ENCODE measurements at places on chromosomes 3 and 15.
A peak's percentile ranks its signal among the peaks of the same experiment; 100 is the strongest.

DNA sequence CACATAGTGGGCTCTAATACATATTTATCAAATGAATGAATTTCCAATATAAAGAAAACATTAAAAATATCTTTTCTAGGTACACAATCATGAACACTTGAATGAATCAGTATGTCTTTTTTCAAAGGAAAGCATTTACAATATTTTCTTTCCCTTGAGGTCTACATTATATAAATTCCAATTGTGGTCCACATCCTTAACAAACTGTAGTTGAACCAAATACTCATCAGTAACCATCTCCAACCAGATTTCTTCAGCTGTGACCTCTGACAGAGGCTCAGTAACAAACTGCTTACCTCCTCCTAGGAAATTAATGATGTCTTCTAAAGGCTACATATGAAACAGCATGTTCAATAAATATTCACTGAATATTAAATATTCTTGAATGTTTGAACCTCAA, 58.8 kb downstream of the CFAP20DC start:
- DNase-seq: no peak

DNA sequence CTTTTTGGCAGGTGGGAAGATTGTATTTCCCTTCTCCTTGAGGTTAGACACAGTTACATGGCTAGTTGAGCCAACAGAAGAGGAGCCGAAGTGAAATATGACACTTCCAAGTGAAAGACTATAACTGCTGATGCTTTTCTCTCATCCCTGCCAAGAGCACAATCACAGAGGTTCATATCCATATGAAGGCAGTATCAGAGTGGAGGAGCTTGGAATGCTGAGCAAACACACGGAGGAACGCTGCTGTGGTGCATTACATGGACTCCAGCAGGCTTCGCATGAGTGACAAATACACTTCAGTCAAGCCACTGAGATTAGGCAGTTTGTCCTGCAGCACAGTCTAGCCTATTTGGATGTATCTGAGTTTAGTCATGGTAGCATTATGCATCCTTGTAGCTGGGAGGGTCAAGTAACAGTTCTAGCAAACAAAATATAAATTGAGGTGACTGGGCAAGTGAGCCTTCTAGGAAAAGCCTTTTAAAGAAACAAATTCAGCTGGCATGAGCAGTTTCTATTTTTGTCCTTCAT, 5.4 kb downstream of the IQCF6 start:
- no peak for DNase-seq

GRCh38 chr15:88190232-88190631, 66.3 kb downstream of the NTRK3 start:
- no peak for DNase-seq

- DNase-seq: no peak
Measured at GRCh38 chr3:124934577-124934976, at the start of gene MUC13. TSS of gene MUC13 (minus strand) at chr3:124934751. CDS start at chr3:124934712, 39 bp downstream.

DNA sequence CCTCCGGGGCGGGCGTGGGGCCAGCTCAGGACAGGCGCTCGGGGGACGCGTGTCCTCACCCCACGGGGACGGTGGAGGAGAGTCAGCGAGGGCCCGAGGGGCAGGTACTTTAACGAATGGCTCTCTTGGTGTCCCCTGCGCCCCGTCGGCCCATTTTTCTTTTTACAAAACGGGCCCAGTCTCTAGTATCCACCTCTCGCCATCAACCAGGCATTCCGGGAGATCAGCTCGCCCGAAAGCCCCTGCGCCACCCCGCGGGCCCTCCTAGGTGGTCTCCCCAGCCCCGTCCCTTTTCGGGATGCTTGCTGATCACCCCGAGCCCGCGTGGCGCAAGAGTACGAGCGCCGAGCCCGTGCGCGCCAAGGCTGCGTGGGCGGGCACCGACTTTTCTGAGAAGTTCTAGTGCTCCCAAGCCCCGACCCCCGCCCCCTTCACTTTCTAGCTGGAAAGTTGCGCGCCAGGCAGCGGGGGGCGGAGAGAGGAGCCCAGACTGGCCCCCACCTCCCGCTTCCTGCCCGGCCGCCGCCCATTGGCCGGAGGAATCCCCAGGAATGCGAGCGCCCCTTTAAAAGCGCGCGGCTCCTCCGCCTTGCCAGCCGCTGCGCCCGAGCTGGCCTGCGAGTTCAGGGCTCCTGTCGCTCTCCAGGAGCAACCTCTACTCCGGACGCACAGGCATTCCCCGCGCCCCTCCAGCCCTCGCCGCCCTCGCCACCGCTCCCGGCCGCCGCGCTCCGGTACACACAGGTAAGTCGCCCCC, at the start of gene THBS1:
TSS of gene THBS1 (plus strand) at position 595 of the 757 bp plus-strand sequence. CDS start 779 bp downstream, outside the sequence.
- DNase-seq: peak; percentile 28

- DNase-seq: no peak
Measured at GRCh38 chr3:122318620-122319019, 6.4 kb upstream of the CSTA start.

DNA sequence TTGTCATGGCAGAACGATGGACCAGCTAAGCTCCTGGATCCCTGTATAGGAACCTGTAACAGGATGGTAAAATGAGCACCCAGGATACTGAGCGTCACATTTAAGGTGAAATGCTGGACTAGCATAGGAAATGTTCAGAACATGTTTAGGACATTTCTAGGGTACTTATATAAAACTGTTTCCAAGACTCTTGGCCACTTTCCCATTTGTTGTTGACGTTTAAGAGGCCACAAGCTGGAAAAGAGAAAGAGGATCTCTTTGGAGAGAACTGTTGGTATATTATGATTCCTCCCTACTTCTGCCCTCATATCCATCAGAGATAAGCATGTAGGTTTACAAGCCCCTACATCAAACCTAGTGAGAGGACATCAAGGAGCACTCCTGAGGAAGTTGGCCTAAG, 57.5 kb downstream of the SCN11A start:
- DNase-seq: no peak

All from activated CD4-positive, alpha-beta T cell treated with anti-CD3 and anti-CD28 coated beads, Interleukin-10, Interleukin-2, amounts not matched to agents 100 ng/mL and 50 ng/mL, durations not matched to agents 16 hours and 8 hours (primary cell).